ENCODE measurements at places on chromosomes 16 and 17. TPM values are rescaled to one million over a fixed set of nuclear protein-coding genes. Genes with fewer than 3 reads are reported as not detected.

DNA sequence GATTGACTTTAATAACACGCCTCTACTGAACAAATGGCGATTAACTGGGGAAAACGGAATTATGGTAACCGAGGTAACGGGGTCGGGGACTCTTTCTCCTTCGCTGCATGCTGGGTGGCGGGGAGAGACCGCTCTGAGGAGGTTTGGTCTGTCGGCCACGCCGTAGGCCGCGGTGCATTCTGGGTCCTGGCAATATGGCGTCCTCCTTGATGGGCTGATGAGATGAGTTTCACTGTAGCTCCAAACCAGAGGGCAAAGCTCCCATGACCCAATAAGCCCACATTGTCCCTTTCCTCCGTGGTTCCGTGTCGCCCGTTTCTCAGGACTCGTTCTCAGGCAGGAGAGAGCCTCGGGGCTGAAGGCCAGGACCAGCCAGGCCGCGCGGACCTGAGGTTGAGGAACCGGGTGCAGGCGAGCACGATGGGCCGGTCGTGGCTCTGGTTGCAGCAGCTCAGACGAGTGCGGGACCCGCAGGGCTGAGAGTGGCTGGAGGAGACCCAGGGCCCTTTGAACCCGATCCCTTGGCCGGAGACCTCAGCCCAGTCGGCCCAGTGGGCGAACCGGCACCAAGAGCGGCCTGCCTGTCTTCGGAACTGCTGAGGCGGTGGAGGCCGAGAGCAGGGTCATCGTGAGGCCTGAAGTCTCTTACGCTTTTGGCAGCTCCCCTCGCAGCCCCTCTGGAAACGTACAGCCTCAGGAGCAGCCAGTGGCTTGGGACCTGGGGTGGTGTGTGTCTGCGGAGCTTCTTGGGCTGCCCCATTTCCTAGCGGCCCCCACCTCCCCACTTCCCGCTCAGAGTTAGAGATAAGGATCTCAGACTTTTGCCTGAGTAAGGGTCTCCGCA, at the start of gene RPTOR:
RPTOR (plus strand) TSS at position 184 of the 844 bp plus-strand sequence. CDS start 792 bp downstream, outside the sequence.
- H3K36me3 ChIP-seq = 0 out of 2 replicates have a peak, but pooled peaks cover 6% of the 10 kb centered on the region
- peak within 1 kb of the TSS; percentile 98 for H3K4me3 ChIP-seq
- H3K27me3 ChIP-seq = no peaks in the 10 kb centered on the region

GRCh38 chr17:78239489-78239931, 8.1 kb downstream of the TMEM235 start:
- peaks cover 18% of the 10 kb centered on the region for H3K4me1 ChIP-seq
- no peak overlapping the region for H3K4me3 ChIP-seq
- no peaks in the 10 kb centered on the region for H3K27me3 ChIP-seq
- H3K36me3 ChIP-seq = no peaks in the 10 kb centered on the region
- peak; percentile 83 for DNase-seq

- H3K27ac ChIP-seq = no peak overlapping the region
- H3K4me3 ChIP-seq = no peak overlapping the region
- no peaks in the 10 kb centered on the region for H3K36me3 ChIP-seq
- H3K4me1 ChIP-seq = no peaks in the 10 kb centered on the region
- no peaks in the 10 kb centered on the region for H3K27me3 ChIP-seq
Measured at GRCh38 chr16:81671738-81672597, 107.1 kb upstream of the PLCG2 start.

DNA sequence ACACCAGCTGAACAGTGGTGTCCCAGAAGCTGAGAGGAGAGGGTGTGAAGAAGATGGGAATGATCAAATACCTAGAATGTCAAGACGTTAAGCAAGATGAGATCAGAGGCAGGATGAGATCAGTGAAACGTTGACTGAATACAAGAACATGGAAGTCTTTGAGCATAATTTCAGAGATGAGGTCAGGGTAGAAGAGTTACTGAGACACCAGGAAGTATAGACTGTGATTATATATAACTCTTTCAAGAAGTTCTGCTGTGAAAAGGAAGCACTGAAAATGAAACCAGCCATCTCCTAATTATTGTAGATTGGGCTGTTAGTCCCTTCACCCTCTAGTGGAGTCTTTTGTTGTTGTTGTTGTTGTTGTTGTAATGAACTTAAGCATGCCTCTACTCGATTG, 9.1 kb downstream of the SHCBP1 start:
- DNase-seq = peak; percentile 43
- peak overlapping the region; percentile 67 for H3K27ac ChIP-seq
- H3K36me3 ChIP-seq = peaks cover 52% of the 10 kb centered on the region
- H3K27me3 ChIP-seq = no peaks in the 10 kb centered on the region
- peaks cover 65% of the 10 kb centered on the region for H3K4me1 ChIP-seq
- H3K4me3 ChIP-seq = no peak overlapping the region

GRCh38 chr17:12821376-12821940, 32.2 kb downstream of the ARHGAP44 start:
- H3K27me3 ChIP-seq = no peaks in the 10 kb centered on the region
- H3K4me1 ChIP-seq = peaks cover 10% of the 10 kb centered on the region
- no peak overlapping the region for H3K4me3 ChIP-seq

DNA sequence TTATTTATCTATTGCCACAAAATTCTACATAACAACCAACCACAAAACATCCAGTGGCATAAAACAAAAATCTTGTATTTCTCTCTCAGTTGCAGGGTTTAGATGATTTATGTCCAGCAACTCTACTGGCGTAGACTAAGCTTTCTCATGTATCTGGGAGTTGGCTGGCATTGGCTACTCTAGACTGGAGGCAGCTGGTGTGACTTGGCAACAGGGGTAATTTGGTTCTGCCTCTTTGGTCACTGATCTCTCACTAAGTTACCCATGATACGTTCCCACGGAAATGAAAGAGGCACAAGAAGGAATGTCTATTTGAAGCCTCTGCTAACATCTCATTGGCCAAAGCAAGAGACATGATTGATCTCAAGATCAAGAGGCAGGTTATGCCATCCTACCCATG, 144.0 kb downstream of the HS3ST3B1 start:
- no peaks in the 10 kb centered on the region for H3K4me1 ChIP-seq

Gene KRT10
- total RNA-seq = 14.9 TPM

DNA sequence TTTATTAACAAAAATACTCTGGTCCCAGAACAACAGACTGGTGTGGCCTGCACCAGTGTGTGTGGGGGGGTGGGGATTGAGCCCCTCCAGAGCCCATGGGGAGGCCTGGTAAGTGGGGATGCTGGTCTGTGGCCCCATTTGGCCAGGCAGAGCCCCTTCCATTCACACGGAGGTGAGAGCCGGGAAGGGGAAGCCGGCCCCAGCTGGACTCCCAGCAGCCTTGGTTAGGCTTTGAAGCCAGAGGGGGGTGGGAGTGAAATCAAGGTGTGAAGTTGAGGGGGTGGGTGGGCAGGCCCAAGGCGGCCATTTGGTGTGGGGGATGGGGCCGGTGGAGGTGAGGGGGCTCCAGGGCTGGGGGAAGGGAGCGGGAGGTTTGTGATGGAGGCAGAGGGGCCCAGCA, 5.9 kb downstream of the TBX6 start:
- no peak overlapping the region for H3K4me3 ChIP-seq
- no peak overlapping the region for H3K27ac ChIP-seq
- H3K27me3 ChIP-seq = no peaks in the 10 kb centered on the region
- peaks cover 4% of the 10 kb centered on the region for H3K4me1 ChIP-seq
- DNase-seq = no peak
- peaks cover 9% of the 10 kb centered on the region for H3K36me3 ChIP-seq

GRCh38 chr17:14310605-14311004, 9.7 kb downstream of the HS3ST3B1 start:
- DNase-seq = no peak
- no peaks in the 10 kb centered on the region for H3K27me3 ChIP-seq
- no peaks in the 10 kb centered on the region for H3K4me1 ChIP-seq
- H3K27ac ChIP-seq = no peak overlapping the region

Gene BRICD5
- 3.7 TPM for total RNA-seq

Gene FBXW10
- total RNA-seq = not detected

DNA sequence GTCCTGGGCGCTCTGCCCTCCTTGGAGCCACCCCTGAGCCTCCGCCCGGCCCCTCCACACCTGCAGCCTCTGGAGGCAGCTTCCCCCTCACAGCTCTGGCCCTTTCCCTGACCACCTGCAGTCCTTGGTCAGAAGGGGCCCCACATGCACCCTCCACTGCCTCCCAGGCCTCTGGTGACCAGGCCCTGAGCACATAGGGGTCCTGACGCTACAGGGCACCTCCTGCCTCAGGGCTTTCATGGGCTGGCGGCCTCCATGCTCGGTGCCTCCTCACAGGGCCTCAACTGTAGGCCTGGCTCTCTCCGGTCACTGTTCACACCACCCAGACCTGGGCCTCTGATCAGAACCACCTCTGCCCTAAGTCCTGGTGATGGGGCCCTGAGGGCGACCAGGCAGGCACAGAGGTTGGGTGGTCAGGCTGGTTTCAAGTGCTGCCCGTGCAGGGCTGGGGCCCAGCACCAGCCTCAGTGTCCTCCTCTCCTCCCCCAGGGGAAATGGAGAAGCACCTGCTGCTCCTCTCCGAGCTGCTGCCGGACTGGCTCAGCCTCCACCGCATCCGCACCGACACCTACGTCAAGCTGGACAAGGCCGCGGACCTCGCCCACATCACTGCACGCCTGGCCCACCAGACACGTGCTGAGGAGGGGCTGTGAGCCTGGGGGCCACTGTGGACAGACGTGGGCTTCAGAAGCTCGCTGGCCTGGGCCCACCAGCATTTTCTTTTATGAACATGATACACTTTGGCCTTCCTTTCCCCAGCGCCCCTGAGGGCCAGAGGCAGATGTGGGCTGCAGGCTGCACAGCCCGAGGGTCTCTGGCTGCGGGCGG, 3.9 kb downstream of the APRT start:
- H3K4me1 ChIP-seq = peaks cover 43% of the 10 kb centered on the region
- no peak overlapping the region for H3K4me3 ChIP-seq
- peak; percentile 49 for DNase-seq
- no peak overlapping the region for H3K27ac ChIP-seq
- no peaks in the 10 kb centered on the region for H3K27me3 ChIP-seq
- peaks cover 22% of the 10 kb centered on the region for H3K36me3 ChIP-seq

GRCh38 chr17:57888311-57889216, 38.7 kb upstream of the MRPS23 start:
- no peak overlapping the region for H3K4me3 ChIP-seq
- H3K4me1 ChIP-seq = no peaks in the 10 kb centered on the region
- no peaks in the 10 kb centered on the region for H3K27me3 ChIP-seq

Gene TPSB2
- not detected for total RNA-seq

GRCh38 chr16:53752560-53752959, 48.6 kb downstream of the FTO start:
- peaks cover 3% of the 10 kb centered on the region for H3K36me3 ChIP-seq
- DNase-seq = no peak
- H3K4me1 ChIP-seq = peaks cover 70% of the 10 kb centered on the region
- H3K4me3 ChIP-seq = no peak overlapping the region
- no peaks in the 10 kb centered on the region for H3K27me3 ChIP-seq
- H3K27ac ChIP-seq = peak overlapping the region; percentile 70

Gene KRTAP2-2
- not detected for total RNA-seq

- no peaks in the 10 kb centered on the region for H3K4me1 ChIP-seq
- no peak overlapping the region for H3K4me3 ChIP-seq
- DNase-seq = no peak
- H3K27me3 ChIP-seq = no peaks in the 10 kb centered on the region
- H3K36me3 ChIP-seq = no peaks in the 10 kb centered on the region
- no peak overlapping the region for H3K27ac ChIP-seq
Measured at GRCh38 chr17:13182854-13183253, 165.0 kb upstream of the ELAC2 start.

Gene GINS3
- total RNA-seq = 24.2 TPM

Gene CORO6
- 0.79 TPM for total RNA-seq

Gene NPIPA8
- not detected for total RNA-seq

Gene ATP2C2
- not detected for total RNA-seq

GRCh38 chr16:4830408-4830807, 16.7 kb downstream of the GLYR1 start:
- H3K27me3 ChIP-seq = no peaks in the 10 kb centered on the region
- no peak for DNase-seq

Gene DNAH2
- total RNA-seq = not detected

Gene SPNS3
- 12.9 TPM for total RNA-seq

Gene KRTAP9-4
- total RNA-seq = not detected

DNA sequence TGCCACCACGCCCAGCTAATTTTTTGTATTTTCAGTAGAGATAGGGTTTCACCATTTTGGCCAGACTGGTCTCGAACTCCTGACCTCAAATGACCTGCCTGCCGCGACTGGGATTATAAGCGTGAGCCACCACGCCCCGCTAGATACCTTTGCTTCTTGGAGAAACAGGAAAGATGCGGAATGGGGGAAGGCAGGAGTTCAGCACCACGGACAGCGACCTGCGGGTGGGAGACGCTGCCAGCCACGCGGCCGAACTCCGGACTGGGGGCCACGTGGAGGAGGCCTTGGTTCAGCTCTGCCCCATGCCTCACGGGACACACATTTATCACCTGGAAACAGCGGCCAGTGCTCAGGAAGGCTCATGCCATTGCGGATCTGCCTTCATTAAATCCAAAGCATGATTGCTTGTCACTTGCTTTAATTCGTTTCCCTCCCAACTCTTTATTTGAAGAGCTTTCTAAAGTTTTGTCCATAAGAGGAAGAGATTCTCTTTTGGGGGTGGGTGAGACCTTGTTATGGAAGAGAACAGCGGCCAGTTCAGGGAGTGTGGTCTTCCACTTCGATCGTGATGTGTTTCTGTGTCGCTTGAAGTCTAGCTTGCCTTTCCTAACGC, 219.9 kb downstream of the ENGASE start:
- no peaks in the 10 kb centered on the region for H3K27me3 ChIP-seq
- H3K4me1 ChIP-seq = no peaks in the 10 kb centered on the region
- H3K4me3 ChIP-seq = no peak overlapping the region
- DNase-seq = peak; percentile 47

DNA sequence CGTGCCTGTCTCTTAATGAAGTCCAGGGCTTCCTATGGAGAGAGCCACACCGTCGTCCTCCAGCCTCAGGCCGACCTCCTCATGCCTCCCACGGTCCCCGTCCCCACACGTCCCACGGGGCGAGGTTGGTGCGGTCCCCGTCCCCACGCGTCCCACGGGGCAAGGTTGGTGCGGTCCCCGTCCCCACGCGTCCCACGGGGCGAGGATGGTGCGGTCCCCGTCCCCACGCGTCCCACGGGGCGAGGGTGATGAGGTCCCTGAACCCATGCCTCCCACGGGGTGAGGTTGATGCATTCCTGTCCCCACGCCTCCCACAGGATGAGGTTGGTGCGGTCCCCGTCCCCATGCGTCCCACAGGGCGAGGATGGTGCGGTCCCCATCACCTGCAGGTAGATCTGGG, 20.9 kb downstream of the GALNS start:
- no peaks in the 10 kb centered on the region for H3K4me1 ChIP-seq
- H3K4me3 ChIP-seq = no peak overlapping the region
- no peaks in the 10 kb centered on the region for H3K27me3 ChIP-seq
- no peaks in the 10 kb centered on the region for H3K36me3 ChIP-seq

GRCh38 chr17:43366891-43367736, 31.7 kb upstream of the ARL4D start:
- peak overlapping the region; percentile 62 for H3K4me3 ChIP-seq
- H3K36me3 ChIP-seq = no peaks in the 10 kb centered on the region
- H3K27me3 ChIP-seq = no peaks in the 10 kb centered on the region
- peaks cover 31% of the 10 kb centered on the region for H3K4me1 ChIP-seq

Gene STH
- not detected for total RNA-seq

- H3K27ac ChIP-seq = no peak overlapping the region
- H3K36me3 ChIP-seq = no peaks in the 10 kb centered on the region
- no peak for DNase-seq
- H3K4me1 ChIP-seq = peaks cover 13% of the 10 kb centered on the region
- H3K27me3 ChIP-seq = no peaks in the 10 kb centered on the region
Measured at GRCh38 chr17:34374457-34374856, 11.4 kb upstream of the CCL1 start.

GRCh38 chr17:43927060-43927864, 15.0 kb downstream of the PPY start:
- no peaks in the 10 kb centered on the region for H3K4me1 ChIP-seq
- no peaks in the 10 kb centered on the region for H3K27me3 ChIP-seq
- no peak overlapping the region for H3K4me3 ChIP-seq
- H3K36me3 ChIP-seq = no peaks in the 10 kb centered on the region
- H3K27ac ChIP-seq = no peak overlapping the region
- no peak for DNase-seq
